Mucosa of gallbladder (tissue), 1 donor: ENCODE measurements at places on chromosomes 6 and 20.

DNA sequence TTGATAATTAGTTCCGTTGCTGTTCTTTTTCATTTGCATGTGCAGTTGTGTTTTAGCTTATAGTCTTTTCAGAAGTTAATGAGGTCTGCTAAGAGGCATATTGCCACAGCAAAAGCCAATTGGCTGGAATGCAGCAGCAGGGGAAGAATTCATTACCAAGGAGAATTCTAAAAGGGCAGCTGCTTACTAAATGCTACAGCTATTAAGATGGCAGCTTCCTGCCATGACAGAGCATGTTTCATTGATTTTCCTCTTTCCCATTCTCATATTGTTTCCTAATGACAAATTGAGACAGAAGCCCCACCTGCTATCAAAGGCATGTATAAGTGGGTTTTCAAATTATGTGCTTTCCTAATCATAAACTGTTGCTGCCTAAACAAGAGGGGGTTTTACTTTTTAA lies 66.6 kb downstream of the CLVS2 start:
- no peak for DNase-seq

DNA sequence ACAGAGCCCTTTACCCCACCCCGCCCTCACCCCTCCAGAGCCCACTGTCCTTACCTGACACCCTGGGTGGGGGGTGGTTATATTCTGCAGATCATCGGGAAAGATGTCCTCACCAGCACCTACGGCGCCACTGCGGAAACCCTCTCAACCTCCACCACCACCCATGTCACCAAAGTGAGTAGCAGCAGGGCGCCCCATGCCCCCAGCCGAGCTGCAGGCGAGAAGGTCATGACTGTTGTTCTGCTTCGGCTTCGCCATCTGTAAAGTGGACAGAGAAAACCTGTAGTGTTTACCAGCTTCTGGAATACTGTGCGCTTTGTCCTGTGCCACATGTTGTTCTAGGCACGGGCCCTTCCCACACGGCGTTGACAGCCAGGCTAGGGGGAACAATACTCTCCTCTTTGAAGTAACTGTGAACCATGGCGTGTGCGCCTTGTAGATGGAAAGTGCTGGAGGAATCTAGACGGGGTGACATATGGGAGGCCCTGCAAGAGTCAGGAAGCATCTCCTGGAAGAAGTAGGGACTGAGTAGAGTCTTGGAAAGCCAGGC lies 16.5 kb upstream of the AAR2 start:
- no peak for DNase-seq

DNA sequence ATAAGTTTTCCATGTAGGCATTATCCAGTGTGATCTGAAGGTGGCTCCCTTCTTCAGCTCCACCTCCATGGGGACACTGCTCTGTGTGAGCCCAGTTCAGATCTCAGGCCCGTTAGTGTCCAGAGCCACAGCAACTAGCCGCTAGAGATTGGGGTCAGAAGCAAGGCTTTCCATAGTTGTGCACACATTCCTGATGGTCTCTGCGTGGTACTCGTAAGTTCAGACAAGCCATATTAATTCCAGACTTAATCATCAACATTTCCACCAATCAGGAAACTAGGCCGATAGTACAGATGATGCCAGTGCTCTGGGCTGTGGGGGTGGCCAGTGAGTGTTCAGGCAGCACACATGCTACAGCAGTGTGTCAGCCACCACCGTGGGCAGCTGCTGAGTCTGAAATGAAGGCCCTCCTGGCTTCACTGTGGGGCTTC lies 17.5 kb upstream of the SYNCRIP start:
- no peak for DNase-seq

GRCh38 chr6:48613231-48613949 lies 502.4 kb upstream of the PTCHD4 start:
- DNase-seq = no peak

GRCh38 chr6:82183642-82184282 lies 63.8 kb downstream of the IBTK start:
- no peak for DNase-seq

- no peak for DNase-seq
These were observed 63.7 kb upstream of the SHLD1 start for GRCh38 chr20:5686384-5687105.

DNA sequence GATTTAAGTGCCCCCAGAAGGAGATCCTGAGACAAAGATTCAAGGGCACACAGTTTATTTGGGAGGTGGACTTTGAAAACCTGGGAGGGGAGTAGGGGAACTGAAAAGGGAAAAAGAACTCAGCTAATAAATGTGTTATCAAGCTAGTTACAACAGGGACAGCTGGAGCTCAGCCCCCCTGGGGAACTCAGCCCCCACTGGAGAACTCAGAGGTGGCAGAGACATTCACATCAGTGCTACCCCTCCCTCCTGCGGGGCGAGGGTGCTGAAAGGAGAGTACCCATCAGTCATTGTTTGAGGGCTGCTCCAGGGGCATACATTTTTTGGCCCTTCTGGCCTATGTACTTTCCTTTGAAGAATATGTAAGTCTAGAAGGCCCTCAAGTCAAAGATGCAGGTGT lies 101.4 kb downstream of the LRFN2 start:
- DNase-seq = no peak

GRCh38 chr6:150692604-150693003 lies 92.9 kb downstream of the PLEKHG1 start:
- no peak for DNase-seq

- DNase-seq = no peak
These were observed 196.8 kb downstream of the ATXN1 start for GRCh38 chr6:16564436-16564835.

DNA sequence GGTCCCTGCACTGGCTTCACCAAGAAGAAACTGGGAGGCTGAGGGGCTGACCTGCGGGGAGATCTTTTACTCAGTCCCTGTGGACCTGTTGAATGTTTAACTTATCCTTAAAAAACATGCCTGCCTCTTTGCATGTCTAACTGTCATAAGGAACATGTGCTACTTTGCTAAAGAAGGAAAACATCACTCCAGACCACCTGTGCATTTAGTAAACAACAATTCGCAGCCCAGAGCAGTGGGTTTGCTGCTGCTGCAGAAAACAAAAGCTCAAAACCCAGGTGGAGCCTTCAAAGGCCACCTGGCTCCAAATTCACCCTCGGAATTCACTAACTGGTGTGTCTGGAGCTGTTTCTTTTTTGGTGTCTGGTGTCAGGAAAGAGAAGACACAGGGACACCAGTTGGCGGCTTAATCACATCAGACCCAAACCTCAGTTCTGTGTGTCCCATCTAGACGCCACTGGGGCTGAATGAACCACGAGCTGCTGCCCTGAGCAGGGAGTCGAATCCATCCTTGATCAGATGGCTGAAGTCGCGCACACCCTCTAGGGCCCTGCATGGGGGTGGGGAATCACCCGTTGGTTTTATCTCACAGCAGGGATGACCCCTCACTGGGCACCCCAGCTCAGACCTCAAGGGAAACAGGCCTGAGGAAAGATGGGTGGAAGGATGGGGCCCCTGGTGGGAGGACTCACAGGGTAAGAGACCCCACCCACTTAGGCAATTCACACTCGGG lies 344.3 kb downstream of the PREX1 start:
- no peak for DNase-seq

GRCh38 chr6:52546192-52546591 lies 30.7 kb downstream of the TRAM2 start:
- no peak for DNase-seq
